Activated T-helper 9 cell treated with anti-CD3 and anti-CD28 coated beads, Interleukin-2, amount 50 U/mL, for 16 hours (primary cell): ENCODE measurements at places on chromosomes 12 and 14.

DNA sequence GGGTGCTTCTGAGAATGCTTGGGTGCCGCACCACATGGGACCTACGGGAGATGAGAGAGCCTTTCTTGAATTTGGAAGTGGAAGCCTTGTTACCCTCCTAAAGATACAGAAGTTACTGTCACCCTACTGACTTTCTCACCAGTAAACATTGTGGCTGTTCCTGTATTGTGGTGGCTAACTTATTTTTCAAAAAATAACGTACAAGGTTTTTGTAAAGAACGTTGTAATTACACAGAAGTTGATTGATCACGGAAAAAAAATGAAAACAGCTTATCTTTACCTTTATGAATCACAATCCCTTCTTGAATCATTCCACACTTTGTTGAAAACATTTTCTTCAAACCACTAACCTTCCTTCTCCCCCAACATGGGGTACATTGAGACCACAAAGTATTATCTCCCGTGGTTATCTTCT lies 22.0 kb upstream of the PPFIBP1 start:
- DNase-seq: no peak

DNA sequence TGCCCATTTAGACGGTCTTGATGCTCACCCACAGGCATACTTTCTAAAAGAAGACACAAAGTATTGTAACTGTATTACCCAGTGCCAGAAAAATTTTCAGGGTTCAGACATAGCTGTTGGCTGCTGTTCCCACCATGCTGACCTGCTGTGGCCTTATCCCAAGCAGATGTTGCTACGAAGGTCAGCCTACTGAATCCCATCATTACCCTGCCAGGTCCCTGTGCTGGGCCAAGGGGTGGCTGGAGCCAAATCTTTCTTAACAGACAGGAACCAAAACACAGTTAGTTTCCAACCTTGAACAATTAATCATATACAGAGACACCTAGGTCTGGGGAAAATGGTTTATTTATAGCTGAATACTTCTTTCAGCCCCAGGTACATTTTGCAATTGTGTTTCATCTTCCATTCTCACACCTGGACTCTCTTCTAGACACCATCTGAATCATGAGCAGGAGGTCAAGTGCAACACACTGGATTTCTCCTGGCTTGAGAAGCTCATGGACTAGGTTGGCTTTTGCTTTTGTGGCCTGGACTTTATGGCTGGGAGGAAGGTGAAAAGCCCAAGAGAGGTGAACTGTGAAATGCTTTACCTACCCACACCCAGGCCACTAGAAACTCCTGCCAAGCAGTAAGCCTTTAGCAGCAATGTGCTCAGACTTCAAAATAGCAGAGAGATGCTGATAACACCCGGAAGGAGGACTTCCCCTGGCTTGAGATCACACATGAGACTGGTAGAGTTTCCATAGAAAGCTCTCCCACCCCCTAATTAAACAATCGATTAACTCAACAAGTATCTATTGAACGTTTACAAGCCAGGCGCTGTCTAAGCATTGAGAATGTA lies 150.1 kb downstream of the SUDS3 start:
- DNase-seq: no peak

DNA sequence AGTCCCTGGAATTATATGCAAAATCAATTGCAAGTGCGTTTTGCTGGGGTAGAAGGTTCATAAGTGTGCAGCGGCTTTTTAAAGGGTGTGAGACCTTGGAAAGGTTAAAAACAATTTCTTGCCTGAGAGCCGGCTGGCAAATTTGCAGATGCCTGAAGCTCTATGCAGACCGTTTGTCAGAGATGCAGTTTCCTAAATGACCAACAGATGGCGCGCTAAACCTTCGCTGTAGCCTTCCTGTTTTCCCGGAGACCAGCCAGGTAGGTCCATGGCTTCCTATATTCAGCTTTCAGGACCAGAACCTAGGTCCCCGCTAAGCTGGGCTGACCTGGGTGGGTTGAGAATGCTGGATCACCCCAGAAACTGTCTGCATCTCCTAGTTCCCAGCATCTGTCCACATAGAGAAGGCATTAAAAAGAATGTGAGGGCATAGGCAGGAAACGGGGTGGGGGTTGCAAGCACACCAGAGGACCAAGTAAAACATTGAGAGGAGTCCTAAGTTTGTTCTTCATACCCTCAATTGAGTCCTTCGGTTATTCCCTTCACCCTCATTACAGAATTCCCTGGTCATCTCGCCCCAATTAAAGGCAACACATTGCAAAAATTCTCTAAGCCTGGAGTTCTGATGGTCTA lies 5.7 kb upstream of the NOS1 start:
- DNase-seq: no peak

GRCh38 chr12:3885277-3886094 lies 12.3 kb upstream of the PARP11 start:
- no peak for DNase-seq

- DNase-seq: no peak
These were observed 50.3 kb downstream of the DAD1 start for GRCh38 chr14:22538671-22539228.

DNA sequence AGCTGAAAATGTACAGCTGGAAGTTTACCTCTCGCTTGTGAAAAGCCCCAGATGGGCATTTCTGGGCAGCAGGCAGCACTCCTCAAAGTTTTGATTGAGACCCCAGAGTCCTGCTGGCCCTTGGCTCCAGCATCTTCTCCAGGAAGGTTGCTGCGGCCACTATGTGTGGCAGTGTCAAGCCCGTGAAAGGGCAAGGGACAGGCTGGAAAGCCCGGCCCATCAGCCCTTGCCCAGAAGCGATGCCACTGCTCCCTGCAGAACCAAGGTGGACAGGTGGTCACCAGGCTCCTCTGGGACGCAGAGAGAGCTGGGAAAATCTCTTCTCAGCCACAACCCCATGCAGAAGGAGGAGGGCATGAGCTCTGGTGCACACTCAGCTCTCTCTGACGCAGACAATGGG lies 73.5 kb upstream of the BCL11B start:
- no peak for DNase-seq

DNA sequence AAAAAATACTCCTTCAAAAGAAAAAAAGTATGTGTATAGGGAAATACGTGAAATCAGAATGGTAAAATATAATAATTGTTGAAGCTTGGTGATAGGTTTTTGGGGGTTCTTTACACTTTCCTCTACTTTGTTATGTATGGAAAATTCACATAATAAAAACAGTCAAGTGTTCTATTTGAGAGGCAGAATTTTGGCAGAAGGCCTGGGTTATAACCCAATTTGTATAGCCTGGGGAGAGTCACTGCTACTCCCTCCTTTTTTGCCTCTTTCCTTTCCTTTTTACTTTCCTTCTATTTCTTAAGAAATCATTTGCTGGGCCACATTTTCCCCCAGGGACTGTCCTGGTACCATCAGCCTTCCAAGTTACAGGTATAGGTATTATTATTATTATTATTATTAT lies 105.7 kb downstream of the CRADD start:
- DNase-seq: no peak

GRCh38 chr14:105500036-105500725 lies 9.1 kb downstream of the TEDC1 start:
- DNase-seq: no peak

DNA sequence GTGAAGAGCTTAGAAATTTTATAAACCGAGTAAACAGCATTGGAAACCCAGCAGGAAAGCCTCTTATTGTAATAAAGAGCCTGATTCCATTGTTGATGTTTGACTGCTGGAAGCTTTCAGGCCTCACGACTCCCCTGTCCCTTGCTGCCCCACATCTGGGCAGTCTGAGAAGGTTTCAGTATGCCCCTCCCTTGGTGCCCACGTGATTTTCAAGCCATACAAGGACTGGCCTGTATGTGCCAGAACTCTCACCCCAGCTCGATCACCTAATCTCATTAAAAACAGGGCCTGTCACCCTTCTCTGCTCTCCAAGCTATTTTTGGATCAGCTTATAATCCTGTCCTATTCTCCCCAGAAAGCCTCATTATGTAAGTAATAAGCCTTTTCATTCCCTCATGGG lies 7.5 kb upstream of the PYROXD1 start:
- DNase-seq: no peak

DNA sequence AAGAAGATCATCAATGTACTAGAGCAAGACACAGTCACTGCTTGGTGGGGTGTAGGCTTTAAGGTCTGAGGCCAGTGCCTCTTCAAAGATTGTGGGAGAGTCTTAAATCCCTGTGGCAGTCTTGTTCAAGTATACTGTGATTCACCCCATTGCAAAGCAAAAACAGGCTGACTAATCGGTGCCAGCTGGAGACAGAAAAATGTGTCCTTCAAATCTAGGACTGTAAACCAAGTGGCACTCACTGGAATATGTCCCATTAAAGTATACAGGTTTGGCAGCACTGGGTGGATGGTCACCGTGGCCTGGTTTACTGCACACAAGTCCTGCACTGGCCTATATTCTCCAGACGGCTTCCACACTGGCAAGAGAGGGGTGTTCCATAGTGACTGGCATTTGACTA lies 1315.3 kb downstream of the TMEM121 start:
- no peak for DNase-seq

DNA sequence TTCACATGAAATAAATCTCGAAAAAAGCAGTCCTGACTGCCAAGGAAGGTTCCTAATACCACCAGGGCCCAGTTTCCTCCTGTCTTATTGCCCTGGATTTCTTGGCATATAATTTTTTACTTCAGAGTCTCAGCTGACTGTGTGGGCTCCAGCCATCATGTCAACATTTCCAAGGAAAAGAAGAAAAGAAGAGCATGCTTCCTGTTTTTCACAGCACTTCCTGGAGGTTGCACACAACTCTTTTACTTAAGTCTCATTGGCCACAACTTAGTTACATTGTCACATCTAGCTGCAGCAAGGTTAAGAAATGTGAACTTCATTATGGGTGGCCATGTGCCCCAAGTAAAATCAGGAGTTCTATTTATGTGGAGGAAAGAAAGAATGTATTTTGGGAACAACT lies 24.3 kb downstream of the DACT1 start:
- DNase-seq: no peak

GRCh38 chr12:21276826-21277225 lies 57.9 kb downstream of the SLCO1A2 start:
- no peak for DNase-seq

DNA sequence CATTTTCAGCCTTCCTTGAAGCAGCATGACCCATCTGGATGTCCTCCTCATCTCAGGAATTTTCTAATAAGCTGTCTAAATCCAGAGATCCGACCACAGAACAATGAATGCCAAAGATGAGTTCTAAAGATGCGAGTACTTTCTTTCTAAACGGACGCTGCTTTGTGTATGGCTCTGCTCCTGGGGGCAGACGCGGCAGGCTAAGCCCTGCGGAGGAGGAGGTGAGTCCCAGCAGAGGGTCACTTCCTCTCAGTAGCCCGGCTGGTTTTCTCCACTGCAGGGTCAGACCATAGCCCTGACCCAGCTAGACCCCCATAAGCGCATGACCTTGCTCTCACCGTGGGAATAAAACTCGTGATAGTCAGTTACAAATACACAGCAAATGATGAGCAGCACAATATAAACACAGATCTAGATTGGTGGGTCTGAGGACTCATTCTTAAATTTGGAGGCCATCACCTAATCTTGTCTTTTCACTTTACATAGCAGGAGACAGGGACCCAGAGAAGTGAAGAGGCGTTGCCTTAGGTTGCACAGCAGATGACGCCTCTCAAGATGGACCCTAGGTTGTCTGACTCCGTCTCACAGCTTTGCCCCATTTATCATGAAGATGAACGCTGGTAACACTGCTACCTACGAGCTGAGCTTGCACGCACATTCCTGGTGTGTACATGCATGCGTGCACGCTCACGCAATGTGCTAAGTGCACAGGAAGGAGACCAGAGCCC lies 16.6 kb downstream of the SSH1 start:
- DNase-seq: no peak

DNA sequence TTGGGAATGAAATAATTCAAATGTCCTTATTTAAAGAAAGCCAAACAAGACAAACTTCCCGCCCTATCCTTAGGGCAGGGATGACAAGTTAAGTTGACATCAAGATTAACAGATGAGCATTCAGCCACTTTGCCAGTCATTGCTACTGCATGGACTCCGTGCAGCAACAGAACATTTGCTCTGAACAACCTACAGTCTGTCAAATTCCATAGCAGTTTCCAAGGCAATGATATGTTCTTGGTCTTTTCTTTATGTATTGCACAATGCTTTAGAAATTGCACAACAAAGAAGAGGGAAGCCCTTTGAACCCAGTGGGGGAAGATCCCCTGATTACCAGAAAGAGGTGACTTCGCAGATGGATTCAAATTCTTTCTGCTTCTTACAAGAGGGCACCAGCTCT lies 269.8 kb downstream of the BCAT1 start:
- DNase-seq: no peak

GRCh38 chr14:33762161-33762851 lies 188.6 kb downstream of the EGLN3 start:
- DNase-seq: no peak
